ENCODE measurements at places on chromosomes 12 and 14. TPM values are rescaled to one million over a fixed set of nuclear protein-coding genes. Genes with fewer than 3 reads are reported as not detected.

KRT75 gene
- 0.10 TPM for total RNA-seq

DNA sequence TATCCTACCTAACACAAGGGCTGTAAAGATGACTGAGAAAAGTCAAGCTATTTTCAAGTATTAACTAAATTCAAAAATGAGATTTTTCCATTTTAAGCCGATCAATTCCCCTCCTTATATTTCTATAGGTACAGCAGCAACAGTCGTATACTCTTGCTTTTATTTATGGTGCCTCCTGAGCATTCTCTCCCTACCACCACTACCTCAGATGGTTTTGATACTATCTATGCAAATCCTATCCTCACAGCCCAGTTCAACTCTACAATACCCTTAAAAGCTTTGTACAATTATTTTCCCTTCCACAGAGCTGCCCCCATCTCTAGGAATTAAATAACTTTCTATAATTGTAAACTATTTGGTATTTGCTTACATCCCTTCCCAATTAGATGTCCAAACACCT lies 52.1 kb downstream of the GALC start:
- no peak for DNase-seq

GRCh38 chr14:57378661-57379060 lies 11.7 kb upstream of the NAA30 start:
- no peak for DNase-seq

- no peak for DNase-seq
Measured at GRCh38 chr14:45680531-45680930, 427.5 kb upstream of the MIS18BP1 start.

GRCh38 chr14:68148276-68148675 lies 328.7 kb downstream of the RAD51B start:
- DNase-seq = no peak

- peak; percentile 85 for DNase-seq
Measured at GRCh38 chr12:6766651-6767349, 637 bp downstream of the PTMS start.

- DNase-seq = no peak
Measured at GRCh38 chr12:78101113-78101876, 270.6 kb downstream of the NAV3 start.

TPPP2 gene
- total RNA-seq = 0.94 TPM

DNA sequence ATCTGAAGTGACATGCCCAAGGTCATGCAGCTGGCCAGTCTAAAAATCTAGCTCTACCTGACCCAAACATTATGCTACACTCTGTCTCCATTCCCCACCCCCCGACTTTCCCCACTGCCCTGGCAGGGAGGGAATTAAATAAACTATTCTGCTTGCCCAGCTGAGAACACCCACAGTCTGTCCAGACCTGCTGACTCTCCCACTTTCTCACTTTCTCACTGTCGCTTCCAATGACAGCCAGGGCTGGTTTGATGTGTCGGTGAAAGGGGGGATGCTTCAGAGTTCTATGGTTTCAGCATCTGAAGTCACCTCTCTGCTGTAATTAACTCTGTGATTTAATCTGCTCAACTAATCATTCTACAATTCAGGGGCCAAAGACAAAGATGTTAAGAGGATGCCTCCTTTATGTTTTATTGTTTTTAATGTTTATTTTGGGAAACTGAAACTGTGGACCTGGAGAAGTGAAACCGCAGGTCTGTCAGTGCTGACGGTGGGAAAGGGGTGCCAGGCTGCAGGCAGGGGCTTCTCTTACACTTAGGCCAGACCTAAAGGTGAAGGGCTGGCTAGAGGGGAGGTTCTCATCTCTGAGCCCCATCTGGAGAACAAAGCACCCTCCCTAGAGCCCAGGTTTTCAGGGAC lies 8.1 kb upstream of the MSI1 start:
- DNase-seq = no peak

DNA sequence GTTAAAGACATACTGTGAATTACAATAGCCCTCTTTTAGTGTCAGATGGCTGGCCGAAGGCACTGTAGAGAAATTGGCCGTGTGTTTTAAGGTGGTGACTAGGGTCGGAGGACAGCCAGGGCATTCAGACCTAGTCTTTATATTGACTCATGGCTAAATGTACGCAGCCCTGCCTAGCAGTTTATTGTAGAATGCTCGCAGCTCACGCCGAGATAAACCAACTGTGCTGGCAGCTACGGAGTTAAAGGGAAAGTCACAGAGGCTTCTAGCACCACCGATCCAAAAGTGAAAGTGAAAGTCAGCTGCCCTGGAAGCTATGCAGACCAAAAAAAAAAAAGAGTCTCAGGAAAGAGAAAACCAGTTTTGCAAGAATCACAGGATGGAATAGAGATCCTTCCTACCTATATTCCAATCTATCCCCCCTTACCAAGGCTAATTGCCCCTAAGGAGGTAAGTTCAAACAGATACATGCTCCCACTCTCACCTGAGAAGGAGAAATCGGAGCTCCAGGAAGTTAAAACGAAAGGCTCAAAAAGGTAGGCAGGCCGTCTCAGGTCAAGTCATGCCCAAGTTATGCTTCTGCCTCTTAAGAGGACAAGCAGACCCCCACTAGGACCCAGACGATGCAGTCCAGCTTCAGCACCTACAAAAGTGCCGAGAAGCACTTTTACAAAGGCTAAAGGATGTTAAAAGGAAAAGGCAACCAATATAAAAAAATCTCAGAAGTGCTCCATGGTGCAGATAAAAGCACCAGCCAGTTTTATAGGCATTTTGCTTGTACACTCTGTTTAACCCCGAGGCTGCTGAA lies 24.8 kb downstream of the KLRK1 start:
- DNase-seq = peak; percentile 86

DNA sequence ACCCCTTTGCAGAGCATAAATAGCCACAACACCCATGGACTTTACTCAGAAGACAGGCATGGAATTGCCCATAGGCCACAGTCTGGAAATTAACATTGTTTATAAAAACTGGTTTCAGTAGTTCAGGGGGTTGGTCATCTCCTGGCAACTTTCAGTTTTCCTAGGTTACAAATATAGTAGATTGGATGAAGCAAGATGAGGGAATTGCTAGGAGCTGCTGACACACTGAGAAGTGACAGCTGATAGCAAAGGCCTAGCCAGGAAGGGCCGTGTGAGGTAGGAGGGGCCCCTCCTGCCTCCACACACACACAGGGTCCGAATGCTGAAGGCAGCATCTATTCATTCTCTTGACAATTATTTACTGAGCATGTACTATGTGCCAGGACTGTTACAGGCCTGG lies 8.3 kb downstream of the GALNT16 start:
- DNase-seq = no peak

PTPRB gene
- 27.7 TPM for total RNA-seq

DNA sequence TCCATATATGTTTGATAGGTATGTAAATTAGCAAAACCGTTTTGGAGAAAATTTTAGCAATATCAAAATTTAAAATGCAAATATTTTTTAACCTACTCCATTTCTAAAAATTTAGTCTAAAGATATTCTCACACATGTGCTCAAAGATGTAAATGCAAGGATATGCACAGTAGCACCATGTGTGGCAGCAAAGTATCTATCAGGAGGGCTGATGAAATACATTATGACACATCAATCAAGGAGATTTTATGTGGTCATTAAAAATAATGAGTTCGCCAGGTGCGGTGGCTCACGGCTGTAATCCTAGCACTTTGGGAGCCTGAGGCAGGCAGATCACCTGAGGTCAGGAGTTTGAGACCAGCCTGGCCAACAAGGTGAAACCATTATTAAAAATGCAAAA lies 8.0 kb upstream of the C1R start:
- no peak for DNase-seq

- DNase-seq = no peak
Measured at GRCh38 chr12:116009805-116010204, 267.7 kb downstream of the MED13L start.

- no peak for DNase-seq
Measured at GRCh38 chr12:43111608-43112007, 440.4 kb downstream of the ADAMTS20 start.

DNA sequence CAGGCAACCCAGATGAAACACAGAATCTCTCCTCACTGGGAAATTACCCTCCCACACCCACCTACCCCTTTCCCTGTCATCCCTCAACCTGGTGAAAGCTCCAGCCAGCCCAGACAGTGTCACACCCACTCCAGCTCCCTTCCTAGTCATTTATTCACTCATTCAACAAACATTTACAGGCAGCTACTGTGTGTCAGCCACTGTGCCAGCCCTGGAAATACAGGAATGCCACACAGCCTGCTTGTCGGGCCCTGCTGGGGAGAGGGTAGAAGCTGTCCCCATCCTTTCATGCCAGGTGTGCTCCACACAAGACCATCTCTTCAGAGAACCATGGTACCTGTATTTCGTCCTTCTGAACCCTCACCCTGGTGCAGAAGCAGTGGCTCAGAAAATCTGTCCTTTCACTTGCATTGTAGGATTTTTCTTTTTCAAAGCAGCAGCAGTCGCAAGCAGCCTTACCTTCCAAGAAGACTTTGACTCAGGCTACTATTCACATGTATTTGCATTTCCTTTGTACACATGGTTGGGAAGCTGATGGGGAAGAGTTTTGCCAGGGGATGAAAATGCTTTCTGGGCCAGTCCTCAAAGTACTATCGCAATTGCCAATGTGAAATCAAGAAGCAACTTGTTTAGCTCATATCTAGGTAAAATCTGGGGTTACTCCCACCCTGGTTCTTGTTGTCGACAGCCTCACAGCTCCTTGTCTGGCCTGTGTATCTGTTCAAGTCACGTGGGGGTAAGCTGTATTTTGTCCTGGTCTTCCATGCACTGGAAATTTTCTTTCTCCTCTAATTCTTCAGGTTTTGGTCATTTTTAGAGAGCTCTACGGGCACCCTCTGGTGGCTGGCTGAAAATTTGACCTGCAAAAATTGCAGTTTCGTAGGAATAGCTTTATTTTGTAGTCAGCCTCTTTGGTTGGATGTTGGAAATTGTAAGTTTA lies 147.4 kb upstream of the EGLN3 start:
- DNase-seq = peak; percentile 48

RILPL1 gene
- 5.0 TPM for total RNA-seq

DNA sequence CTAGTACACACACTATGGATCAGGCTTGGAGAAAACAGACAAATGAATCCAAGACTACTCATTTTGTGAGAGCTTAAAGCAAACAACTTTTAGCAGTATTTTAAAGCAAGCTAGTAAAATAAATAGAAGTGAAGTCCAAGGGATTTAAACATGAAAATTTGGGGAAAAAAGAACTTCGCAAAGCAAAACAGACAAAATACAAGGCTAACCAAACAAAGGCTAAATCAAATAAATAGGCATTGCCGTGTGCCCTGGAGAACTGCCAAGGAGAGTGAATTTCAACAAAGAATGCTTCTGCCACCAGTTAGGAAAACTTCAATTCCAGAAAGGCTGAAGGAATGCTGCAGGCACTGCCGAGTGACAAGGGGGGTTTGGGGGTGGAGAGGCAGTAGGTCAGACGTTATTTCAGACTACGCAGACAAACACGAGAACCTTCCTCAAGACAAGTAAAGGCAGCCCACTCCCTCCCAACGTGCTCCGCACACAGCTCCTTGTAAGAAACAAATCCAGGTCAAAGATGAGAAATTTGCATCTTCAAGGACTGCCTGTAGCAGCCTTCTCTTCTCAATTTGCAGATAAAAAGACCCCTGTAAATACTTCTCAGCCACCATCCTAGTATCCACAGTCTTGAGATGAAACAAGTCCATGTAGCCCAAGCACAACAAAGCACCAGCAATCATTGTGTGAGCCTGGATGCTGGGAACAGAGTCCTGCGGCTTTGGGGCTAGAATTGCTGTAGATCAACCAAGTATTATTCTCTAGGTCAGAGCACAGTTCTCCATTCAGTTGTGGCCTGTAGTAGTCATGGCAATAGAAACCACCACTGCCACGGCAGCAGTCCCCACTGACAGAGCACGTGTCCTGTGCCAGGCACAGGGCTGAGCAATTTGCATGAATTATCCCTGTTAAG lies 43.3 kb downstream of the EFCAB11 start:
- peak; percentile 38 for DNase-seq

DNA sequence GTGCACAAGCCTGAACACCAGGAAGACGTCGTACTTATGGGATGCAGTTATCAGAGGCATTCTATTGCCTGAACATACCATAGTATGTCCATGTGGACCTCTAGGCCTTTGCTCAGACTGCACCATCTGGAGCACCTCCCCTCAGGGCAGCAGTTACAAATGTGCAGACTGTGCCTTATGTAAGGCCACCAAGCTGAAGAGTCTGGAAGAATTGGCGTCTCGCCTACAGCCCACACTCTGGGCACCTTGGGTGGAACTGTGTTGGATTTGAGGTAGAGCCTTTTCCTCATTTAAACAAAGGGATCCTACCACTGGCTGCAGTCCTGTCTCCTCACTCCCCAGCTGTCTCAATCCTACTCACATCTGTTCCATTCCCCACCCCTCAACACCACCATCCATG lies 204.3 kb upstream of the FRMD6 start:
- no peak for DNase-seq

- DNase-seq = peak; percentile 29
Measured at GRCh38 chr12:118714051-118714460, 267.3 kb upstream of the SRRM4 start.

RNASE1 gene
- total RNA-seq = 244 TPM

TAS2R13 gene
- total RNA-seq = 0.91 TPM

GRCh38 chr12:75996861-75997447 lies 34.6 kb downstream of the PHLDA1 start:
- no peak for DNase-seq

- no peak for DNase-seq
Measured at GRCh38 chr12:92362785-92363184, 217.1 kb upstream of the BTG1 start.

NAV3 gene
- total RNA-seq = 0.72 TPM

CLEC1A gene
- total RNA-seq = 1.8 TPM

NTS gene
- not detected for total RNA-seq

TMEM119 gene
- total RNA-seq = 7.2 TPM

DNA sequence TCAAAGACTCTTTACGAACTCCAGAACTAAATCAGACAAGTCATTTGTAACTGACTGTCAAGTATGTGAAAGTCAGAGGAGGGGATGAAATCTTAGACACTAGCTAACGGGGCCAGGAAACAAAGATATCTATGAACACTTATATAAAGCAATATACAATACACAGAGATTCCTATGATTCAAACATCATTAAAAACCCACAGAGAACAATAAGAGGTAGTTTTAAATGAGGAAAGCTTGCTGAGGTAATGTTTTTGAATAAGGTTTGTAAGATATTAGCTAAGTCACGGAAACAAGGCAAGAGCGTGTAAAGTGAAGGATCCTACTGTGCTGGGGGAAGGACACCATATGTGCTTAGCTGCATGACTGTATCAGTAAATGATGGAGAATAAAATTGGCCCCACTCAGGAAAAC lies 36.7 kb downstream of the SAV1 start:
- no peak for DNase-seq

DNA sequence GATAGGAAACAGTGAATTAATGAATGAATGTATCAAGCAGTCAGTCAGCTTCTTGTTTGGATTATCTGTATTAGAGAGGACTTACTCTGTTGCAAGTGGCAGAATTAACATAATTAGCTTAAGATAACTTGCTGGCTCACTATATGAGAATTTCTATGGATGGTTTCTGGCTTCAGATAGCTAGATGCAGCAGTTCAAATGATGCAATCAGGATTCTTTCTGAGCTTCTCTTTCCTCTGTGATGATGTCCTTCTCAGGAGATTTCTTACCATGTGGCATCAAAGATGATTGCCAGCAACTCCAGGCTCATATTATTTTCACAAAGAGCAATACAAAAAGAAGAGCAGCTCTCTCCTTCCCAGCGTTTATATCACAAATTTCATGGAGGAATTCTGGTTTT lies 30.7 kb downstream of the FRMD6 start:
- DNase-seq = no peak

CLEC2A gene
- total RNA-seq = not detected

NKX2-8 gene
- not detected for total RNA-seq

PRR4 gene
- total RNA-seq = 1.0 TPM

- DNase-seq = no peak
Measured at GRCh38 chr14:73264080-73264884, 27.0 kb downstream of the PAPLN start.

GRCh38 chr12:58309806-58310205 lies 368.4 kb downstream of the ATP23 start:
- DNase-seq = no peak

KRT73 gene
- not detected for total RNA-seq
